Nephron progenitor cell (in vitro differentiated cells): ENCODE measurements at places on chromosomes 12 and 14.

DNA sequence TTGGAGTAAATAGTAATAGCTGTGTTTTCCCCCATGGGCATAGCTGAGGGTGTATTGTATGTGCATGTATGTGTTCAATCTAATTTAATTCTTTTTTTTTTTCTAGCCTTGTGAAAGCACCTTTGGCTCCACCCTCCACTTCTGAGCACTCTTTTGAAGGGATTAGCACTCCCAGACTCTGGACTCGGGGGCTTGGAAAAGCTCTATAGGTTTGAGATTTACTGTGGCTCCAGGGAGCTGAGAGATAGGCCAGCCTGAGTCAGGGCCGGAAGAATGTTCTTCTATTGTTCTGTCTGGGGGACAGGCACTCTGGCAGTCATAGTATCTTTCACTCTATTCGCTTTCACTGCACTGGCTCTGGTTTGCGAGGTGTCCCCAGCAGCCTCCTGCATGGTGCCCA, 540.0 kb upstream of the TBX3 start:
- no peak for DNase-seq

DNA sequence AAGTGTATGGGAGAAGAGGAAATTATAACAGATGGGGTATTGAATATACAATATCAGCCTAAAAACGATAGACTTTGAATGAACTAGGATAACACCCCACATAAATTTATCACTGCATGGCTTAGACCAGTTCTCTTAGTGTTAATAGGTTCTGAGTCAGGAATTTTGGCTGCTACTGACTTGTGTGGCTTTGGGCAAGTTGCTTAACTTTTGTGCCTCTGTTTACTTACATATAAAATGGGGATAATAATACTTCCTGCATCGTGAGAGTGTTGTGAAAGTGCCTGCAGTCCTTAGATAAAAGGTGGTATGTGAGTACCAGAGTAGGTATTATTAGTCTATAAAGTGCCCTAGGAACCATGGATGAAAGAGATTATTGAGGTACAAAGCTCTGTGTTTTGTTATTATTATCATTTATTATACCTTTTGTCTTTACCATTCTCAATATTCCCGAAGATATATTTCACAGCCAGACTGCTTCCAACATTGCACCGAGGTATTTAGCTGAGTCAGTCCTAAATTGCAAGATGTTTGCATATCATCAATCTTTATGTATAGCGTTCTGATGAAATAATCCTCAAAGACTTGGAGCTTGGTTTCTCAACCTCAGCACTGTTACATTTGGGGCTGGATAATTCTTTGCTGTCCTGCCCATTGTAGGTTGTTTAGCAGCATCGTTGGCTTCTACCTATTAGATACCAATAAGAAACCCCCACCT, 2.3 kb upstream of the PAWR start:
- no peak for DNase-seq

- DNase-seq: no peak
Measured at GRCh38 chr14:92520102-92521057, 6.8 kb downstream of the RIN3 start.

DNA sequence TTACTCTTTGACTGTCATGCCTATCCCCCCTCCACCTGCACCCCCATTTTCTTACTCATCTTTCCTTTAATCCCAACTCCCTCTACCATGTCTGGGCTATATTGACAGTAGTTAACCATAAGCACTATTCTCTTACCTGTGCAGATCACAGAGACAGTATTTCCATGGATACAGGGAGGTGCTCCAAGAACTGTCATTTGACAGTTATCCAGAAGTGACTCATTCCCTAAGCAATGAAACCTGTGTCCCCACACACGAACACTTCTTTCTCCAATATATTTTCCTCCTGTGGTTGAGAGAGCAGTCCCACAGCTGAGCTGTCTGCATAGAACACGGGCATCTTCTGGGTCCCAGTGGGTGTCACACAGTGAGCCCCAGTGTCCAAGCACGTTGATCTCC, 68.8 kb downstream of the CD163L1 start:
- DNase-seq: no peak

GRCh38 chr12:24255920-24256665, 306.6 kb upstream of the SOX5 start:
- DNase-seq: no peak

GRCh38 chr14:61187196-61187905, 93.8 kb downstream of the TMEM30B start:
- DNase-seq: no peak
